ENCODE measurements at places on chromosomes 3 and 15.

DNA sequence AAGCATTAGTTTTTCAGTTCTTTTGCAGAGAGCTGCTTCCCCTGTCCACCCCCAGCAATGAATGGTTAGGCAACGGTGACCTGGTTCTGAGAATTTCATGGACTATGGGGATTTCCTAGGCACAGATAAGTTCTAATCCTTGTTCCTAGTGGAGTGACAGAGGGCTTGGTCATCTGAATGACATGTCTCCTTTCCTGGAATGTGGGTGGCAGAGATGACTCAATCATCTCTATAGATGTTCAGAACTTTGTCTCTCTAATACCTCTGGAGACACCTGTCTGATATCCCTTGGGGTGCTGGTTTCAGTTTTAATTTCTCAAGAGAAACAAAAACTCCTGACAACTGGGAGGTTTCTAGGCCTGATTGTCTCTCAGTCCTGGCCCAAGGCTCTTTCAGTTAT lies 10.4 kb downstream of the PLA2G4E start:
- no peak for DNase-seq

- peak; percentile 60 for DNase-seq
Measured at GRCh38 chr3:18556503-18557135, 131.5 kb upstream of the SATB1 start.

- DNase-seq: no peak
Measured at GRCh38 chr3:51139616-51140015, 245.5 kb upstream of the MANF start.

GRCh38 chr3:149820183-149820582 lies 7.2 kb downstream of the RNF13 start:
- no peak for DNase-seq

- no peak for DNase-seq
Measured at GRCh38 chr15:73983211-73983727, 8.8 kb downstream of the STOML1 start.

- DNase-seq: no peak
Measured at GRCh38 chr15:40893019-40893670, 1.1 kb upstream of the VPS18 start.

Measured in stimulated activated CD8-positive, alpha-beta memory T cell treated with anti-CD3 and anti-CD28 coated beads, Interleukin-15, amount 100 ng/mL, for 4 hours (primary cell).